ENCODE measurements at places on chromosomes 3 and 15. TPM values are rescaled to one million over a fixed set of nuclear protein-coding genes. Genes with fewer than 3 reads are reported as not detected.
A peak's percentile ranks its signal among the peaks of the same experiment; 100 is the strongest.

GPR149 gene
- not detected for total RNA-seq

DNA sequence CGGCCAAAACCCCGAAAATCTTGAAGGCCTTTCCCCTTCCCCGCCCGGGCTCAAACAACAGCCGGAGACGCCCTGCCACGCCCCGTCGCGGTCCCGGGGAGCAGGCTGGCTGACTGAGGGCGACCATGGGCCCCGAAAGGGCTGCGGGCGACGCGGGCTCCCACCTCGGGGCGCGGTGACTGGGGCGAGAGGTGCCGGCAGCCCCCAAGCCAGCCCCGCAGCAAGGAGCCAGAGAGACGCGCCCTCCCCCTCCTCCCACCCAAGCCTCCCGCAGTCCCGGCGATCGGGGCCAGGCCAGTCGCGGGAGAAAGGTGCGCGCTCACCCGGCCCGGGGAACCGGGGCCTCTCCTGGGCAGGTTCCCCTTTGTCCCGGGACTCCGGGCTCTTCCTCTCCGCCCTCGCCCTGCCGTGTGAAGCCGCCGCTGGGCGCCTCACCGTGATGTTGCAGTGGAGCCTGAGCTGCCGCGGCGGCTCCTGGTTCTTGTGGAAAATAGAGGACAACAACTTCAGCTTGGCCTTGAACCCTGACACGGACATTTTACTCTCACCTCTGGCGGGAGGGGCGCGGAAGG is 30.6 kb upstream of the ZSCAN2 start:
- no peaks in the 10 kb centered on the region for H3K27me3 ChIP-seq
- DNase-seq, result peak; percentile 52
- H3K27ac ChIP-seq, result peak overlapping the region; percentile 68
- H3K4me1 ChIP-seq, result no peaks in the 10 kb centered on the region
- peak overlapping the region; percentile 75 for H3K4me3 ChIP-seq
- H3K36me3 ChIP-seq, result no peaks in the 10 kb centered on the region

DNA sequence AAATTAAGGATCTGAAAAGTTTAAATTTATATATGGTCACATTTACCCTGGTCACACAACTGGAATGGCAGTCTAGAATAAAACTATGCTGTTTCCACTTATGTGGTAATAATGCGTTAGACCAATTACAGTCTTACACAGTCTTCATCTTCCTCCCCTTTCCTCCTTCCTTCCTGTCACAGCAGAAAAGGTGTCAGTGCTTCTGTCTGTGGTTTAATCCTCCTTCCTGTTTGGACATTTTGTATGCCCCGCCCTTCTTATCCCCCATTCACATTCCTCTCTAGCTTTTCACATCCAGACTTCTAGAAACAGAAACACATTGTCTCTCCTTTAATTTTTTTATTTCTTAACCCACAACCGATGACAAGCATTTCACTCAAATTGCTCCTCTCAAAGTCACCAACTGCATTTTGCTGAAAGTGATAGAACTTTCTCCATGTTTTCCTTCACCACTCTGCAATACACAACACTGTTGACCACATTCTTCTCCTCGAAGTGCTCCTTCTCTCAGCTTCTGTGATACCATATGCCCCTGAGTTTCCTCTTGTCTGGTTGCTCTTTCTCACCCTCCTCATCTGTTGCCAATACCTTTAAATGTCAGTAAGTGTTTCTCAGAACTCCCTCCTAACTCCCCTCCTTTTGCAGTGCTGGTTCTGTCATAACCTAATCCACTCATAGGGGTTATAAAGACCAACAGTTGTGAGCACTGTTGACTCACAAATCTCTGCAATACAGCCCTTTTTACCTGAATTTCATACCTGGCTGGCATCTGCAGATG is 271.6 kb downstream of the UBE2E2 start:
- H3K36me3 ChIP-seq, result no peaks in the 10 kb centered on the region
- H3K4me3 ChIP-seq, result no peak overlapping the region
- peaks cover 6% of the 10 kb centered on the region for H3K4me1 ChIP-seq
- DNase-seq, result no peak

DNA sequence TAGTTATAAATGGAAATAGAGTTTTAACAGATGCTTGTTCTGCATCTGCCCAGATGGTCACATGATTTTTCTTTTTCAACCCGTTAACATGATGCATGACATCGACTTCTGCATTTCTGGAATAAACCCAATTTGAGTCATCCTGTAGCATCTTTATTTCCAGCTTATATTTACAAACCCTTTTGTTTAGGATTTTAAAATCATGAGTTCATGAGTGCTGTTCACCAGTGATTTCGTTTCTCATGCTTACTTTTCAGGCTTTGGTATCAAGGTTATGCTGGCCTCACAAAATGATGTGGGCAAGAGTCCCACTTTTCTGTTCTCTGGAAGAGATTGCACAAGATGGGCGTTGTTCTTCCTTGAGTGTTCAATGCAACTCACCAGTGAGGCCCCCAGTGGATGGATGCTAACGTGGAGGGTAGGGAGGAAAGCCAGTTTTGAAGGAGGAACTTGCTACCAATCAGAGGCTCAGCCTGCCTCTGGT is 5.2 kb downstream of the HRH1 start:
- H3K4me1 ChIP-seq, result no peaks in the 10 kb centered on the region
- no peaks in the 10 kb centered on the region for H3K36me3 ChIP-seq
- no peak overlapping the region for H3K4me3 ChIP-seq

- H3K4me3 ChIP-seq, result no peak overlapping the region
- no peaks in the 10 kb centered on the region for H3K27me3 ChIP-seq
- DNase-seq, result no peak
- no peaks in the 10 kb centered on the region for H3K4me1 ChIP-seq
- no peaks in the 10 kb centered on the region for H3K36me3 ChIP-seq
- no peak overlapping the region for H3K27ac ChIP-seq
Observed at GRCh38 chr3:79871656-79872055, 103.9 kb upstream of the ROBO1 start.

DNA sequence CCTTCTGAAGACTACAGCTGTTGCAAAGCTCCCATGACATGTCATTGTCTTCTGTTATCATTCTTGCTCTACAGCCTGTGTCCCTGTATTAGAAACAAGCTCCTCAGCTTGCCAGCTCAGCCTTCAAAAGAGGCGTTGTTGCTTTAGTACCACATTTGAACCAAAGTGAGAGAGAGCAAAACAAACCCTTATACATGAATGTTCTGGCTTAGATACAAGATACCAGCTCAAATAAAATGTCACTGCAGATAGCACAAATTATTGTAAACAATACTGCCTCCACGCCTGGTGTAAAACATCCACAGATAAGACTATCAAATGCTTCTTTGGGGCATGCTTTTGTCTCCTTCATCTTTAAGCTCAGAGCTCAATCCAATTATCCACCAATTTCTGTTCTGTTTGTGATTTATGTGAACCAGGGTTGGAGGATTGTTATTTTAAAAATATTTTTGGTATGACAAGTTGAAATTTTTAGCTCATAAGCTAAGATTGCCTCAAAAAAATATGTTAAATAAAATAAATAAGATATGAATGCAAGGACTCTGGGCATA is 403.6 kb upstream of the CDIN1 start:
- H3K27me3 ChIP-seq, result no peaks in the 10 kb centered on the region
- no peak overlapping the region for H3K27ac ChIP-seq
- no peak overlapping the region for H3K4me3 ChIP-seq

DNA sequence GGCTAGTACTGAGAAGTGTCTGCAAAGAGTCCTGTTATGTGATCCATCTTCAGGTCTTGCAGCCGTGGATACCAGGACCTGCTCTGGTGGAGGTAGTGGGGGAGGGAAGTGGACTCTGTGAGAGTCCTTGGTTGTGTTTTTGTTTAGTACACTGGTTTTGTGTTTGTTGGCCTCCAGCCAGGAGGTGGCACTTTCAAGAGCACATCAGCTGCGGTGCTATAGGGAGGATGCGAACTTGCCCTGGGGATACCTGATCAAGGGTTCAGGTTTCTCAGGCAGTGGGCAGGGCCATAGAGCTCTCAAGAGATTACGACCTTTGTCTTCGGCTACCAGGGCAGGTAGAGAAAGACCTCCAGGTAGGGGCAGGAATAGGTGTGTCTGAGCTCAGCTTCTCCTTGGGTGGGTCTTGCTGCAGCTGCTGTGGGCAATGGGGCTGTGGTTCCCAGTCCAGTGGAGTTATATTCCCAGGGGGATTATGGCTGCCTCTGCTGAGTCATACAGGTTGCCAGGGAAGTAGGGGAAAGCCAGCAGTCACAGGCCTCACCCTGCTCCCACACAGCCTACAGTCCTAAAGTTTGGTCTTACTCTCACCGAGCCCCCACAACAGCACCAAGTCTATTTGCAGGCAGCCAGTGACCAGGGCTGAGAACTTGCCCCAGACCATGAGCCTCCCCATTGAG is 132.8 kb upstream of the NPHP3 start:
- no peaks in the 10 kb centered on the region for H3K4me1 ChIP-seq
- H3K36me3 ChIP-seq, result no peaks in the 10 kb centered on the region
- DNase-seq, result no peak
- peaks cover 15% of the 10 kb centered on the region for H3K27me3 ChIP-seq
- no peak overlapping the region for H3K4me3 ChIP-seq
- H3K27ac ChIP-seq, result no peak overlapping the region

ZNF662 gene
- 2.9 TPM for total RNA-seq

DNA sequence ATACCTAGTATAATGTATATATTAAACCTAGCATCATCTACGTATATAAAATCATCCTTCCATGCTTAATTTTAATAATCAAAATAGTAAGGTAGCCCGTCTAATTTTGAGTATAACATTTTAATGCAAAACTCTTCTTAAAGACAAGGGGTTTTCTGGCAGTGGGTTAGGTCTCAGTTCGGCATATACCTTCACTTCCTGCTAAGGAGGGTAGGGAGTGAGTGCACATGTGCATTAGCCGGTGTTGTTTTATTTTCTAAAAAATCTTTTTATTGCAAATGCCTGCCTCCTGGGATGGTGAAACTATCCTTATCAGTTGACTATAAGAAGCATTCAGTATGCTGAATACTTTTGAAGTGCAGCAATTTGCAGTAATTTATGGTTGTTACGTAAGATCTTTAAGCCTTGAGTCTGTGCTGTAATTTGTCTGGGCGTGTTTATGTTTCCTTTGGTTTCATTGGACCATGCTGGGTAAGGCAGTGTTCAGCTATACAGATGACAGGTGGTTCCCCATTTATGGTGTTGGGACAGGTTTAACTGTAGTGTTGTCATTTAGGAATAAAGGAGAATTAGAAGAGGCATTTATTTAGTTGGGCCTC is 11.7 kb downstream of the ARHGEF26 start:
- H3K27me3 ChIP-seq, result no peaks in the 10 kb centered on the region
- H3K27ac ChIP-seq, result no peak overlapping the region
- H3K4me3 ChIP-seq, result no peak overlapping the region
- no peak for DNase-seq
- H3K36me3 ChIP-seq, result no peaks in the 10 kb centered on the region

XCR1 gene
- total RNA-seq, result 0.28 TPM

GRCh38 chr15:74216949-74217348 is 14.4 kb upstream of the STRA6 start:
- no peak for DNase-seq
- H3K4me3 ChIP-seq, result no peak overlapping the region
- H3K27me3 ChIP-seq, result no peaks in the 10 kb centered on the region
- no peaks in the 10 kb centered on the region for H3K36me3 ChIP-seq
- no peaks in the 10 kb centered on the region for H3K4me1 ChIP-seq

ABTB1 gene
- total RNA-seq, result 166 TPM

- H3K4me1 ChIP-seq, result no peaks in the 10 kb centered on the region
- no peaks in the 10 kb centered on the region for H3K27me3 ChIP-seq
- H3K36me3 ChIP-seq, result no peaks in the 10 kb centered on the region
Observed at GRCh38 chr3:176755977-176756376, 441.3 kb downstream of the TBL1XR1 start.

GRCh38 chr3:153070511-153070868 is 91.5 kb upstream of the RAP2B start:
- no peak overlapping the region for H3K4me3 ChIP-seq
- no peaks in the 10 kb centered on the region for H3K27me3 ChIP-seq
- H3K4me1 ChIP-seq, result no peaks in the 10 kb centered on the region

- no peaks in the 10 kb centered on the region for H3K4me1 ChIP-seq
- peaks cover 22% of the 10 kb centered on the region for H3K27me3 ChIP-seq
- DNase-seq, result no peak
- H3K4me3 ChIP-seq, result no peak overlapping the region
- H3K27ac ChIP-seq, result no peak overlapping the region
- no peaks in the 10 kb centered on the region for H3K36me3 ChIP-seq
Observed at GRCh38 chr3:38610934-38611333, 38.6 kb downstream of the SCN5A start.

RPP25 gene
- 4.0 TPM for total RNA-seq

MDFIC2 gene
- total RNA-seq, result not detected

GRCh38 chr3:183538486-183538885 is 17.0 kb downstream of the KLHL6 start:
- peaks cover 55% of the 10 kb centered on the region for H3K4me1 ChIP-seq
- no peaks in the 10 kb centered on the region for H3K27me3 ChIP-seq
- H3K4me3 ChIP-seq, result no peak overlapping the region
- no peak overlapping the region for H3K27ac ChIP-seq
